Urinary bladder (tissue), 4 donors: ENCODE measurements at places on chromosomes 7 and 10. TPM values are rescaled to one million over a fixed set of nuclear protein-coding genes. Genes with fewer than 3 reads are reported as not detected.

GRCh38 chr7:159122276-159122675 lies 22.4 kb downstream of the VIPR2 start:
- DNase-seq = no peak

- no peak for DNase-seq
Measured at GRCh38 chr10:29151005-29151404, 137.9 kb upstream of the LYZL1 start.

DNA sequence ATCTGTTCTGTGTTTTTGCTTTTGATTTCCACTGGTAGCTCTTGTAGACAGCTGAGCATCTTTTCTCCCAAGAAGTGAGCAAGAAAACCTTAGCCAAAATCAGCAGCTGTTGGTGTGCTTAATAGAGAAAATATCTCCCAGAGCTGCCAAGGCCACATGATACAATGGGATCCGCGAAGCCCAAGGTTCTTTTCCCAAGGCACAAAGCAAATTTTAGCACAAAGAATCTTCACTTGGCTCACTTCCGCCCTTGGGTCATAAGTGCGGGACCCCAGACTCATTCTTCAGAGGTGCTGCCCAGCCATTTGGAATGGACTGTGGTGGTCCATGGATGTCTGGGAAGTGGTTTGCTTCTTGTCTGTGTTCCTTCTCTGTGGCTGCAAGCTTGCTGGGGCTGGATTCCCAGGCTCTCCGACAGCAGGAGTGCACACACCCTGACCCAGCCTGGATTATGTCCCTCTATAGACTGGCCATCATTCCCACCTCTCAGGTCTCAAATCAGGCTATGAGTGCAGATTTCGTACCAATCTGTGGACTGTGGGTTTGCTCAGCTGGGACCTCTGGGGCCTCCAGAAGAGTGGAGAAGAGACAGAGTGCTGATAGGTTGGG lies 93.0 kb upstream of the TMEM72 start:
- no peak for DNase-seq

- no peak for DNase-seq
Measured at GRCh38 chr10:34254596-34254995, 560.5 kb downstream of the PARD3 start.

DNA sequence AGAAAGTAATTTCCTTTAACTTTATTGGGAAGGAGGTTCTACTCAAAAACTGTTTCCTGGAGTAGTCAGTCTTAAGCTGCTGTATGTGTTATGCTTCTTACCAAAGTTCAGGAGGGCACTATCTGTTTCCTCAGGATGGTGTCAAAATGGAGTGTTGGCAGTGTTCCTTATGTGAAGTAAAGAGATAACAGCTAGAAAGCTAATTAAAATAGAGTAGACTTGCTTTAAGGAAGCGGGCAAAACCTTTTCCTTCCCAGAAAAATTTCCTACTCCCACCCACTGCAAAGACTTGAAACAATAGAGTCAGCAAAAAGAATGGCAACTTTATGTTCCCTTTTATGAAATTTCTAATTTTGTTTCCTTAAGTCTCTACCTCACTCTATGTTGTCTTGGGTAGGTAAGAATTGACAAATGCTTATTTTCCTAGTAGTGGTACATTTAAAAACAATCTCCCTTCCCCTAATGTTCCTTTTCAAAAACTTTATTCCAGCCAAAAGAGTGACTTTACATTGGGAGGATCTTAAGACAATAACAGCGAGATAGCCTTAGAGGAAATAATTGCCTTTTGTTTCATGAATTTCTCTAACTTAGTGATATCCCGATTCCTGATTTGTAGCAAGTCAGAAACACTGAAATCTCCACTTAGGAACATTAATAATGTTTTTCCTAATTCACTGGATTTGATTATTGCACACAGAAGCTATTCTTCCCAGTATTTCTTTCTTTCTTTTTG lies 26.5 kb upstream of the ENTPD1 start:
- DNase-seq = no peak

DNA sequence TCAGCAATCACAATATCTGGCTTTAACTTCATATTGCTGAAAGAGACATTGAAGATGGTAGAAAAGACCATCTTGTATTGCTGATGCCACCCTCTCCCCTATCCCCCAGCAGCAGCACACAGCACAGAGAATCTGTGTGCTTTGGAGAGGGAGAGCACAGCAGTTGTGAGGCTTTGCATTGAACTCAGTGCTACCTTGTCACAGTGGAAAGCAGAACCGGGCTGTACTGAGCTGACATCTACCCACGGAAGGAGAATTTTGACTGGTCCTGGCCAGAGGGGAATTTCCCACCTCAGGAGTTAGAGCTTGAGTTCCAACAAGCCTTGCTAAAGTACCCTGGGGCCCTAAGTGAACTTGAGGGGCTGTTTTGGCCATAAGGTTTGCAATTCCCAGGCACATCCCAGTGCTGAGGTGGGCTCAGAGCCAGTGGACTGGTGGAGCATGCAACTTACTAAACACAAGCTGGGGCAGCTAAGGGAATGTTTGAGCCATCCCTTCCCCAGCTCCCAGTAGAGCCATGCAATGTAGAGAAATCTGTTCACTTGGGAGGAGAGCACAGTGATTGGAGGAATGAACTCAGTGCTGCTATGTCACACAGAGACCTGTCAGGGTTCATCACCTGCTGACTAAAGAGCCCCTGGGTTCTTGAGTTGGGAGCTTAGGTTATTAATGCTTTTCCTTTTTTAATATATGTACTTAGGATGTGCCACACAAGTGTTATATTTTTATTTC lies 62.1 kb downstream of the OR13A1 start:
- no peak for DNase-seq

- DNase-seq = no peak
Measured at GRCh38 chr7:90320014-90320413, 1.1 kb downstream of the FAM237B start.

DNA sequence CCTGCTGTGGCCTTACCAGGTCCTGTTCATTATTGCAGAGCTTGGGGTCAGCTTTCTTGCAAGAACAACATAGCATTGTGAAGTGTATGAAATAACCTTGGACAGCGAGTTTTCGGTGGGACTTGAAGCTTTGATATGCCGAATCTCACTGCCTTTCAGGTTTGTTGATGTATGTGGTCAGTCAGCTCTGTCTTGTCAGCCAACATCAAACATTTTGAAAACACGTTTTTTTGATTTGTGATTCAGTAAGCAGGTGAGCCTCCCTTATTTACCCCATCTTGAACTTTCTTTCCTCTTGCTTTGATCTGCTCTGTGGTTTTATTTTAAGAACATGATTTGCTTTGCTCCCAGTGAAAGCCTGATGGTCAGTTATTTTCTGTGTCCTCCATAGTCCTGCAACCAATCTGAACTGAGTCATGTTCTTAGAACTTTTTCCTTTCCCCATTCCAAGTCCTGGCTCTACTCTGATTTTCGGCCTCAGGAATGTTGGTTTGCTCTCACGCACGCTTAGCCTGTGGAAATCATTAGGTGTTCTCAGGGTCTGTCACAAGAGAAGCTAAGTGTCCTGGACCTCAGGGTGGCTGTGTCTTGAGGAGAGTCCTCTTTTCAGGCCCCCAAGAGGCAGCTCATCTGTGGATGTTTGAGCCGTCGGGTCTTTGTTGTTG lies 8.7 kb downstream of the WBP1L start:
- DNase-seq = no peak

GRCh38 chr7:131970602-131971001 lies 414.2 kb upstream of the PODXL start:
- no peak for DNase-seq

DNA sequence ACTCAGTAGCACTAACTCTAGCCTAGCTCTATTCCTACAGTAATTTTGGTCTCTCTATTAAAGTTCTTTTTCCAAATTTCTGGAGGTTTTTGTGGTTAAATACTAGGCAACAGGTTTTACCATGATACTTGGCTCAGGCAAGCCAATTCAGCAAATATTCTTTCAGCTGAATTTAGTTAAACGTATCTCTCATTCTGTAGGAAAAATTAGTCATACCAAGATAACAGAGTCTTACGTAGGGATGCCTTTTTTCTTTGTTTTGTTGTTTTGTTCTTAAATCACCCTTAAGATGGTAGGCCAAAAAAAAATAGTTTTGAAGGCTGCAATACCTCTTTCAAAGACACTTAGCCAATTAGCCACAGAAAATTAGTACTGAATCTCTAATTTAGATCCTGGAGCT lies 180.5 kb downstream of the MAGI2 start:
- DNase-seq = no peak

GRCh38 chr7:156832195-156832877 lies 60.6 kb downstream of the LMBR1 start:
- DNase-seq = no peak

GRCh38 chr10:5582736-5583135 lies 58.0 kb downstream of the CALML3 start:
- no peak for DNase-seq

DNA sequence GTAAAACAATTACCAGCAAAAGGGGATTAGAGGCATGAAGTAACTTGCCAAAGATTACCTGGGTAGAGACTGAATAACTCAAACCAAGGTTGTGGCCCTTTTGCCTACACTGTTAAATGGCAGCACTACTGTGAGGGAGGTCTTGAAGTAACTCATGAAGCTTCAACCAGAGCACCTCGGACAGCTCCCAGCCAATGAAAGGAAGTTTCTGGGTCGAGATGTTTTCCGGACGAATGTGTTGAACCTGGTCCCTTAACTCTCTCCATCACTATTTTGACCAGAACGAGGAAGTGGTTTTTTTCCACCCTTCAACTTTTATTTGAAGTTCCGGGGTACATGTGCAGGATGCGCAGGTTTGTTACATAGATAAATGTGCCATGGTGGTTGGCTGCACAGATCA lies 133.6 kb upstream of the PRKCQ start:
- no peak for DNase-seq

DNA sequence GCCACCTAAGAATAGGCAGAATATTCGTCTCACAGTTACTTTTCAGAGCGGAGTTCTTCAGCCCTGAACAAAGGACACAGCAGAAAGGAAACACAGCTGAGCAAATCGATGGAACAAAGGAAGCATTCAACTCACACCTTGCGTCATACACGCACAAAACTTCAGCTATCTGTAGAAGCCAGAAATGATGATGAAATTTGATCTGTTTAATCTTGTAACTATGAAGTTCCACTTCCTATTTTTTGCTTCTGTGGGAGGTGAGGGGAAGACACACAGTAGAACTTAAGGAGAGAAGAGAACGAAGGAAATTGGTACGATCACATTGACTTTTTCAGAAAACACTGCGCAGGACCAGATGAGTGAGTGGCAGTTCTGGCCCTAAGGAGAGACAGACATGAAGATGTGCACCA lies 26.2 kb downstream of the FAM171A1 start:
- DNase-seq = no peak

- DNase-seq = no peak
Measured at GRCh38 chr10:102230861-102231356, 4.8 kb downstream of the ELOVL3 start.

DNA sequence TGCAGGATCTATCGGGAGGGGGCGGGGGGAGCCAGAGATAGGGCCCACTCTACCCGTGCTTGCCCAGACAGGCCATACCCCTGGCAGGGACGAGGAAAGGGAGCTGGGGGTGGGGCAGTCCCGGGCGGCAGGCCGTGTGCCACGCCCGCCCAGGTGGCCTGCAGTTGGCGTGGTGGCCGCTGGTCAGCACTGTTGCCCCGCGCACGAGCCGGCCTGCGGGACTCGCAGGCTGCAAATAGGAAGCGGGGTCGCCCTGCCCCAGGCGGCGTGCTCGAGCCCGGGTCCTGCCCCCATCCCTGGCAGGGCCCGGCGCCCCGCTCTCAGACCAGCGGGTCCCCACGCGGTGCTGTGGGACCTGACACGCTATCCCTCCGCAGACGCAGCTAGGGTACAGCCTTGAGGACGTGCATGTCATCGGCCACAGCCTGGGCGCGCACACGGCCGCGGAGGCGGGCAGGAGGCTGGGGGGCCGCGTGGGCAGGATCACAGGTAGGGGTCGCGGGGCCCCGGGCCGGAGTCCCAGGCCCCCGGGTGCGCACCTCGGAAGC lies 6.7 kb downstream of the PNLIPRP2 start:
- DNase-seq = no peak

GRCh38 chr10:62162261-62162981 lies 106.2 kb downstream of the RTKN2 start:
- no peak for DNase-seq

- no peak for DNase-seq
Measured at GRCh38 chr10:83880252-83880791, 259.0 kb upstream of the GHITM start.

- DNase-seq = no peak
Measured at GRCh38 chr7:27154901-27155815, 1.3 kb downstream of the HOXA7 start.

DNA sequence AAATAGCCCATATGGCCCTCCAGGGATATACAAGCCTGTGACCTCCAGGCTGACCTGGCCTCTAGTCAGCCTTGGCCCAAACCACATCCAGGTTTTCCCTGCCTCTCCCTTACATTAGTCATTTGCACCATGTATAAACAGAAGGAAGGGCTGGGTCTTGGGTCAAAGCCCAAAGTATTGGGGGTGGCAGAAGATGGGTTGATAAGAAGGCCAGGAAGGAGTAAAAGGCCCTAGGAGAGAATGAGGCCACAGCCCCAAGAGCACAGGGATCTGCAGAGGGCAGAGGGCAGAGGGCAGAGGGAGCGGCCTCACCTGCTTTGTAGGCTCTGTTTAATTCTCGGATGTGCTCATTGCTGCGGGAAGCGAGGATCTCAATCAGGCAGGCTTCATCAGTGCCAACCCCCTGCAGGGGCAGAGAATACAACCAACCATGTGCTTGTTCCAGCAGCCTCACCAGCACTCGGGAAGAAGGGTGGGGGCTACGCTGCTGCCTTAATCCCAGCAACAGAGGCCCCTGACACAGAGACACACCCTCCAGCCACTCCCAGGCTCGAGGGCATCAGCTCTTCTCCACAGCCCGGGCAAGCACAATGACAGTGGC lies 31.3 kb downstream of the PLAC9 start:
- no peak for DNase-seq

Gene FAM237B
- not detected for total RNA-seq

Gene ITGB8
- total RNA-seq = 106 TPM

Gene NKX2-3
- total RNA-seq = 0.11 TPM

Gene TMEM273
- total RNA-seq = 14.4 TPM

Gene CYP17A1
- not detected for total RNA-seq

Gene VPS37D
- total RNA-seq = 3.2 TPM

Gene HMX3
- not detected for total RNA-seq

Gene AKR1C2
- 19.7 TPM for total RNA-seq

Gene TCAF2
- 3.1 TPM for total RNA-seq

Gene GSTO2
- total RNA-seq = 6.5 TPM

Gene PPP1R3A
- total RNA-seq = 4.4 TPM

Gene SLC39A12
- total RNA-seq = not detected
